SJSA1 (cell line): ENCODE measurements at places on chromosomes 5 and 9.

GRCh38 chr9:33718987-33719386 is 76.4 kb upstream of the PRSS3 start:
- DNase-seq: no peak

DNA sequence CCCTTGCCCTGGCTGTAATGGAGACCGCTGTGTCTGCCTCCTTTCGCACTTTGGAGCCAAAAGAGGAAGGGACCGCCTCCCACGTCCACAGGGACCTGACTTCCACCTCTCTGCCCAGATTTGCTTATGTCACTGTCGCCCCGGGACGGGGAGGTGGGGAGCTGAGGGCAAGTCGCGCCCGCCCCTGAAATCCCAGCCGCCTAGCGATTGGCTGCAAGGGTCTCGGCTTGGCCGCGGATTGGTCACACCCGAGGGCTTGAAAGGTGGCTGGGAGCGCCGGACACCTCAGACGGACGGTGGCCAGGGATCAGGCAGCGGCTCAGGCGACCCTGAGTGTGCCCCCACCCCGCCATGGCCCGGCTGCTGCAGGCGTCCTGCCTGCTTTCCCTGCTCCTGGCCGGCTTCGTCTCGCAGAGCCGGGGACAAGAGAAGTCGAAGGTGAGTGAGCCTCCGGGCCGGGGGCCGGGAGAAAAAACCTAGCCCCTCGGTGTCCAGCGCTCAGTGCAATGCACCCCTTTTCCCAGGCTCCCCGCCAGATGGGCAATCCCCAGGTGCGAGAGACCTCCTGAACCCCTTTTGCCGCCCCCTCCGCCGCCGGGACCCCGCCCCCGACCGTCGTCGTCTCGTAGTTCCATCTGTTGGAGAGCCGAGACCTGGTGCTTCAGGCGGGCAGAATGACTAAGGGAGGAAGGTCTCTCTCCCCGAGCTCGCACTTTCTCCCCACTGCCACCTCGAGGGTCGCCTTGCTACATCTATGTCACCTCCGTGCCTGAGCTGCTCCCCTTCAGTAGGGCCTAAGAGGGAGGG is at the start of gene GPX3:
TSS of gene GPX3 (plus strand) at position 288 of the 807 bp plus-strand sequence. CDS start at position 352, 64 bp downstream.
- peak; percentile 87 for DNase-seq

DNA sequence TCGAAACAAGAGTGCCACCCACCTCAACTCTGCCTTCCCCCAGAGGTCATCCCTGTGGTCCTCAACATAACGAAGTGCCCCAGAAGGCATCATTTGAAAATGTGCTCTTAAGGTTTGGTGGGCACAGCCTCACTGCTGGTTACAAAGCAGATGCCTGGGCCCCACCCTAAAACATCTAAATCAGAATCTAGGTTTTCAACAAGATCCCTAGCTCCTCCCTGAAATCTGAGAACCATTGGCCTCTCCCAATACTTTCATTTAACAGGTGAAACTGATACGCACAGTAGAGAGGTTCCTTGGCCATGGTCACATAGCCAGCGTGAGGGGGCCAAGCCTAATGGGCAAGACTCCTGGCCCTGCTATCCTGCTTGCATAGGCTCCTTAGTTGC is 376.2 kb upstream of the CLINT1 start:
- DNase-seq: no peak

GRCh38 chr5:125461641-125462072 is 715.2 kb upstream of the ZNF608 start:
- DNase-seq: no peak

DNA sequence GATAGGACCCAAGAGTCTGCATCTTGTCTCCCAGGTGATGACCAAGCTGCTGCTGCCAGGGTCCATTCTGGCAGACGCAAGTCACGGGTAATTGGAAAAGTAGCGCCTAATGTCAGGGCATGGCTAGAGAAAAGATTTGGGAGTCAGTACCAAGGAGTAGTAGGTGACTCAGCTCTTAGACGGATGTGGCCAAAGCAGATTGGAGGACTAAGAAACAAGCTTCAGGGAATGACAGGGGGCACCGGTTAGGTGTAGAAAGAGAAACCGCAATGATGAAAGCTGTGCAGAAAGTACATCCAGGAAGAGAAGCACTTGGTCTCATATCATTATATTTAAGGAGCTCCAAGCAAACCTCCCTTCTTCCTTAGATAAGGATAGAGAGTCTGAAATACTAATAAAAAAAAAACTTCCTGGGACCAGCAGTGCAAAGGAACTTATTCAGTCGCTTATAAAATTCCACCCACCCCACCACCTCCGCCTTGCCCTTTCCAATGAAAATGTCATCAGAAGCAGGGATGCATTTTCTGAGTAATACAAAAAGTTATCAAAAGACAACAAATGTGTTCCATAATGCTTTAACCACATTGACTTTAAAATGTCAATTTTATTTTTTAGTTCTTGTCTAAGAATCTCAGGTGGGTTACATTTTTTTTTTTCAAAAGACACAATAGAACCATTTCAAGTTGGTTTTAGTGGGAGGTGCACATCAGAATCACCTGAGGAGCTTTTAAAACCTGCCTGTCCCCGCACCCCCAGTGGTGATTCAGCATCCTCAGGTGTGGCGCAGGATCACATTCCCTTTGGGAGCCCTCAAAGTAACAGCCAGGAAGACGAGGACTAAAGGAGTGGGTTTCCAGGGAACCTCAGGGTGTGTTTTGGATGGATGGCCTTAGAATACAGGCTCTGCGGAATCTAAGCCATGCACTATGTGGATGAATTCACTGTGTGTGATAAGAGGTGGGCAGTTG is 31.2 kb downstream of the PTPN3 start:
- DNase-seq: no peak

DNA sequence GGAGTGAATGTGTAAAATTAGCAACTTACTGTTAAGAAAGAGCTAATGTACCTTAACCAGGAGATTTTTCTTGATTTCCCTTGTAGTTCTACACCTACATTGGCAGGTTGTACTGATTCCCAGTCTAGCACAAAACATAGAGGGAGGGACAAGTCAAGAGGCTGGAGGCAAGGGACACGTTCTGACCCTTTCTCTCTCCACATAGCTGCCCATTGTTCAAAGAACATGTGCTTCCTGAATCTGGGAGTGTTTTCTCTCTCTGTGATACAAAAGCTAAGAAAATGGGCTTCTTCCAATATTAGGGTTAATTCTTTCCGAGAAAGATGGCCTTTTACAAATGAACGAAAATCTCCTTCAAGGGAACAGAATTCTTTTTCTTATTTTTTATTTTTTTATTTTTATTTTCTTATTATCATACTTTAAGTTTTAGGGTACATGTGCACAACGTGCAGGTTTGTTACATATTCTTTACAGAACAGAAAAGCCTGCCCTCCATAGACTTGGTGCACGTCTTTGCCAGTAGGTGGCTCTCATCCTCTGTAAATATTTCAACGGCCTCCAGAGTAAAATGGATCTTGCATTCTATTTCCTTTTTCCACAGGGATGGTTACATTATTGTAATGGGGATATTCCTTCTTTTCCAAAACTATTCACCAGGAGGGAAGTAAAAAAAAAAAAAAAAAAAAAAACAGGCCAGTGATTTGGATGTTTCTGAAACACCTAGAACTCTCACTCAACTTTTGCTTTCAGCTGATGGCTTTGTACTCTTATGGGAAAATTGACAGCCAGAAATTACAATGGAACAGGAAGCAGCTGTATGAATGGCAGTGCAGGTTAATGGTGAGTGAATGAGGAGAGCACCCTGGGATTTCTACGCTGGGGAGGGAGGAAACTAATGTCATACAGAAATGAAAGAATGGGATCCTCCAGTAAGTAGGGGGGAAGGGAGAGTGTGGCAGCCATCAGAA is 13.1 kb upstream of the IFNA5 start:
- no peak for DNase-seq

DNA sequence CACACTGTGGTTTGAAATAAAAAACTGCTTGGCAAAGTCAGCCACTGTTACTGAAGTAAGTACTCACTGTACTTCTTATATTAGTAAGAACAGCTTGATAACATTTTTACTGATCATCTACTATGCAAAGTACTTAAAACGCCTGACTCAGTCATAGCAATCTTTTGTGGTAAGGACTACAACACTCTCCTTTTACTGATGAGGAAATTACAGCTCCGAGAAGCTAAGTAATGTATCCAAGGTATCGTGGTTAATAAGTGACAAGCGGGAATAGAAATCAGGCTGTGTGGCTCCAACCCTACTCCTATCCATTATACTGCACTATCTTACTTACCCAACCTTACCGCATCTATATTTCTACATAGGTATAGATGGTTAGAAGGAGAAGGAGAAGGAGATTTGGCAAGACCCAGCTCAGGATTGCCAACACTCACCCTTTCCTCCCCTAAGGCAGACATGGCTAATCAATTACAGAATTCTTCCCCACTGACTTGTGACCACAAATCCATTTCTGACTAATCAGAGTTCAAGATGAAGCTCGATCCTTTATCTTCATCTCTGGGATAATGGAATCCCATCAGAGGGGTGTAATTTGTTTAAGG is 281.4 kb downstream of the SPOCK1 start:
- peak; percentile 29 for DNase-seq

DNA sequence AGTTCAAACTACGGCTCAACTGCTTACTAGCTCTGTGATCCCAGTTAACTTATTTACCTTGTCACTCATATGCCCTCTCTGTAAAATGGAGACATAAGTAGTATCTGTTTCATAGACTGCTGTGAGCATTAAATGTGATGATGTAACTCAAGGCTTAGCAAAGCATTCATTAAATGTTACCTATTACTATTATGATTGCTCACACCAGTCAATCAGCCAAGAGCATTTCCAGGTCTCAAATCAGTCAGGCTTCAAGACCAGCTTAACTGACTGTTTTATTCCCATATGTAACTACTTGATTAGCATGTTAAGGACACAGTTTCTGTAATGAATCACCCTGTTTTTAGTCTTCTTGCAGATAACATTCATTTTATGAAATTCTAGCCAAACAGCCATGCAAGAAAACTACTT is 413.3 kb downstream of the MLLT3 start:
- no peak for DNase-seq

GRCh38 chr5:38291355-38291754 is 33.0 kb downstream of the EGFLAM start:
- DNase-seq: no peak

GRCh38 chr5:150263801-150264621 is 25.6 kb downstream of the CAMK2A start:
- peak; percentile 86 for DNase-seq

- no peak for DNase-seq
Measured at GRCh38 chr5:87081016-87081415, 186.7 kb upstream of the RASA1 start.

- no peak for DNase-seq
Measured at GRCh38 chr9:79780559-79780958, 208.8 kb downstream of the TLE4 start.

GRCh38 chr5:87951661-87952060 is 317.0 kb downstream of the TMEM161B start:
- no peak for DNase-seq

GRCh38 chr5:98258939-98259338 is 514.5 kb upstream of the RGMB start:
- DNase-seq: no peak

- no peak for DNase-seq
Measured at GRCh38 chr5:23675456-23675855, 168.0 kb downstream of the PRDM9 start.

- DNase-seq: peak; percentile 59
Measured at GRCh38 chr5:43191740-43192557, at the start of gene NIM1K. Gene NIM1K (plus strand): TSS chr5:43192225. CDS start chr5:43245776, 53,551 bp downstream.

- no peak for DNase-seq
Measured at GRCh38 chr9:131270171-131271015, 5.9 kb downstream of the FAM78A start.

GRCh38 chr5:50965654-50966375 is 299.4 kb downstream of the PARP8 start:
- DNase-seq: no peak

DNA sequence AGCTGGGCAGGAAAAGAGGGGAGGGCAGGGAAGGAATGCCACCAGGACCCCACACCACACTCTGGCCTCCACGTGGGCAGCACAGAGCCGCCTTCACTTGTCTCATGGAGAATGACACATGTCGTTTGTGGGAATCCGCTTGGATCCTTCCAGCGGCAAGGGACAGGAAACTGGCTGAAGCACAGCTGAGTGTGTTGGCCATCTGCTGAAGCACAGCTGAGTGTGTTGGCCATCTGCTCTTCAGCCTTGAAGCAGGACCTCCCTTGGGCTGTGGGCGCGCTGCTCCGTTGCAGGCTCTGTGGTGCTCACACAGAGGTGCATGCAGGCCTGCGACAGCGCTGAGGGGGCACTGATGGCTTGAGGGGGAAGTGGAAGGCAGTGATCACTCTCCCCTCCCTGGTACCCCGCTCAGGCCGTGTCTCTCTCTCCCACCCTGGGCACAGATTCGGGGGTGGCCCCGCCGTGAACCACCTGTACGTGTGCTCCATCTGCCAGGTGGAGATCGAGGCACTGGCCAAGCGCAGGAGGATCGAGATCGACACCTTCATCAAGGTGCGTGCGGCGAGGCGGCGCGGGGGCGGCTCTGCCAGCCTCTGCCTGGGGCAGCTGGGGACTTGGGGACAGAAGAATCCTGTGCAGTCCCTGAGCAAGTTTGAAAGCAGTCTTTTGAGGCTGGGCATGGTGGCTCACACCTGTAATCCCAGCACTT is 40.6 kb downstream of the USP20 start:
- DNase-seq: no peak

DNA sequence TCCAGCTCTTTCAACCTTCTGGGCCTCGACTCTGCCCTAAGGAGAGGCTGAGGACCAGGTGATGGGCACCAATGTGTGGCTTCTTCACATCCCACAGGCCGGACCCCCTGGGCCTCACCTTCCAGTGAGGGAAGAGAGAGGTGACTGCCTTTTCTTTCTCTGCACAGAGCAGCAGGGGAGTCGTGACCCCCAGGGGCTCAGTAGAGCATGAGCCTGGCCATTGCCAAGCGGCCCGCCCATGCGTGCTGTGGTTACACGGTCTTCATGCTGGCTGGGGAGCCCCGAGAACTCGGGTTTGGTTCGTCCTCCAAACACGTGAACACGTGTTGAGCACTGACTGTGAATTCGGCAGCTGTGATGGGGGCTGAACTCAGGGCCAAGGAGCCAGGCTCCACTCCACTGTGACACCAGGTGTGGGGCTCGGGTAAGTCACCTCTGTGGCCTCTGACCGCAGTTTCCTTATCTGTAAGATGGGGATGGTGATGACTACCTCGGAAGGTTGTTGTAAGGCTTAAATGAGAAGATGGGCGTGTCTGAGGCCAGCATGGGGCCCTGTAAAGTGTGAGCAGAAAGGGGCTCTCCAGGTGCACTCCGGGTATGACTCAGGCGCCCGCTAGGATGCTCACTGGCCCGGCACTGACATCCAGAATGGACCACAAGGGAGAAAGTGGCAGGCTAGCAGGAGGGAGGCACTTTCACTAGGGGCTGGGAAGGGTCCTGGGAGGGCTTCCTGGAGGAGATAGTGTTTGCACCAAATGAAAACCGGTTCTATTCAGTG is 13.4 kb upstream of the GRHPR start:
- no peak for DNase-seq

DNA sequence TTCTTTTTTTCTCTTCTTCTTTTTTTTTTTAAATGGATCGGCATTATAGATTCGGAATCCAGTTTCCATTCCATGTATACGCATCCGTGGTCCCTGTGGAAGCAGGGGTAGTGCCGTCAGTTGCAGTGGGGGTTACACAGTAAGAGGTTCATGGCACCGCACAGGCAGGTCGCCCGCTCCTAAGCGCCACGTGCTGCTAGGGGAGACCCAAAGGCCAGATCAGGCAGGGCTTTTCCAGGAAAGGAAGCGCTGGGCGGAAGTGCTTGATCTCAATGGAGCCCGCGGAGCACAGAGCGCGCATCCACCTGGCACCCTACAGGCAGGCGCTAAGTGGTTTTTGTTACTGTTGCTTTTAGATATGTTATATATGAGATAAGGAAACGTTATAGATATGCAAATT is 174.8 kb upstream of the OR13F1 start:
- no peak for DNase-seq
